ENCODE measurements at places on chromosomes 16 and 17.

- DNase-seq, result no peak
Observed at GRCh38 chr16:89014403-89015230, 37.6 kb upstream of the CBFA2T3 start.

GRCh38 chr16:52309446-52310416 is 237.2 kb downstream of the TOX3 start:
- no peak for DNase-seq

- DNase-seq, result peak; percentile 36
Observed at GRCh38 chr17:47315451-47316266, 8.1 kb upstream of the EFCAB13 start.

- DNase-seq, result peak; percentile 93
Observed at GRCh38 chr17:7281074-7281952, at the start of gene SLC2A4. Gene SLC2A4, plus strand, starts transcription at chr17:7281718. Its CDS starts 217 bp downstream, at chr17:7281935.

All from lung (tissue), 17 donors.